ENCODE measurements at places on chromosomes 1 and 21.

- DNase-seq: no peak
Measured at GRCh38 chr1:22282364-22282995, 139.6 kb upstream of the WNT4 start.

- DNase-seq: peak; percentile 89
Measured at GRCh38 chr1:235067396-235068157, 61.1 kb downstream of the TOMM20 start.

DNA sequence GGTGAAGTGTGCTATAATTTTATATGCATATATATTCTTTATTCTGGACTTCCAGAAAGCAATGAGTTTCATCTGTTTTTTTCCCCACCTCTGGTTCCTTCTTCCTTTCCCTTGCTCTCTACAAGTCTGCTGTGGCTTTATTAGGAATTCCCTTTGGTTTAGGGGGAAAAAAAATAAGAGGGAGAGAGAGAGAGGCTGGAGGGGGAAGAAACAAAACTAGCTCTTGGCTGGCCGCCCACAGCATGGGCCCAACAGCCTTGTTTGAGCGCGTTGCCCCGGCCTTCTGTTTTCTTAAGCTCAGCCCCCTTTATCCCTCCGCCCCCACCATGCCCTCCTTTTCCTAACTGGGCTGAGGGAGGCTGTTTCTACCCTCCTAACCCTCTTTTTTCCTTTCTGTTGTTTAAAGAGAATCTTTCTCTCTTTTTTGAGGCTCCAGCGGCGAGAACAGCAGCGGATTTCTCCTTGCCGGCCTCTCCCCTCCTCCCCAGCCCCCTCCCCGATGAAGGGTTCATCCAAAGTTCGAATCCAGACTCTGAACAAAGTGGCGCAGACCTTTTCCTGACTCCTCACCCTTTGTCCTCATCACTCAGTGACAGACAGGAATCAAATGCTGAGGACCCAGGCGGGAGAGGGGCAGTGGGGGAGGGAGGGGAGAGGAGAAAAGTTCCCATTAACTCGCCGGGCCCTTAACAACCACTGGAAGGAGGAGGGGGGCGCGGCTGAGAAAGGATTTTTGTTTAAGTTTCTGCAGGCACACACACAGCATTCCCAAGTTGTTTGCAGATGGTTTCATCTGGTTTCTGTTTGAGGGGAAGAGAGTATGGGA lies 29.7 kb downstream of the PBX1 start:
- no peak for DNase-seq

DNA sequence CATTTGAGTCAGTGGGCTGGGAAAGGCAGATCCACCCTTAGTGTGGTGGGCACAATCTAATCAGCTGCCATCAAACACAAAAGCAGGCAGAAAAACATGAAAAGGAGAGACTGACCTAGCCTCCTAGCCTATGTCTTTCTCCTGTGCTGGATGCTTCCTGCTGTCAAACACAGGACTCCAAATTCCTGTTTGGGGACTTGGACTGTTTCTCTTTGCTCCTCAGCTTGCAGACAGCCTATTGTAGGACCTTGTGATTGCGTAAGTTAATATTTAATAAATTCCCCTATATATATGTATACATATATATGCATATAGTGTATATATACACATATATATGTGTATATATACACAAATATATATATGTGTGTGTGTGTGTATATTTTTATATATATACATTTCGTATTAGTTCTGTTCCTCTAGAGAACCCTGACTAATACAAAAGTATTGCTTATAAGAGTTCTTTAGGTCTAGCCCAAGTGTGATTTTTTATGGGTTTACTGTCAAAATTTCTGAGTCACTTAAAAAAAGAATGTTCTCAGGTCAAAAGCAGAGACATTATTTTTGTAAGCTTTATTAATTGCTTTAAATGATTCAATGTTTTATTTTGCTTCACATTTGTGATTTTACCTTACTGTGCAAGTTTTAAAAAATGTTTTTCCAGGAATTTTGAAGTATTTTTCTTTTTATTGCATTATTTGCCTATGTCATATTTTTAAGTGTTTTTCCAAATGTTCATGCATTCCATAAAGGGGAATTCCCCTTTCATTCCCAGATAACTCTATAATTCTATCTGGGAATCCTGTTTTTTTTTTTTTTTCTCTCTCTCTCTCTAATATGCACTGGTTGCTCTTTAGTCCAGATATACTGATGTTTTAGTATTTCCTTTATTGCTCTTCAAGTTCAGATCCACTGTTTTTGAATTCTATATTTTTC lies 92.1 kb upstream of the ADAMTS5 start:
- DNase-seq: no peak

- no peak for DNase-seq
Measured at GRCh38 chr1:243495442-243496186, 239.8 kb downstream of the SDCCAG8 start.

DNA sequence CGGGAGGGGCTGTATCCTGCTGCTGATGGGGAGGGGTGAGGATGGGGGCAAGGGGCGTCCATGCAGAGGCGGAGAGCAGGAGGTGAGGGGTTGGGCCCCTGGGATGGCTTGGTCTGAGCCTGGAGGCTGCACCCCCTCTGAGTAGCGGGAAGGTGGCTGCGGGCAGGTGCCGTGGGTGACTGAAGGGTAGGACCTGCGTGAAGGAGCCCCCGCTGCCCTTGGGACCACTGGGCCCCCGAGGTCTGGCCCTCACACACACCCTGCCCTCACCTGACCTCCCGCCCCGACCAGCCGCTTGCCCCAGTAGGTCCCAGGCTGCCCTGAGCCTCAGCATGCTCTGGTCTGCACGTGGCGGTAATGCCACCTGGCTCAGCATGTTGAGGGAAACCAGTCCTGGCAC lies 12.8 kb upstream of the SKI start:
- DNase-seq: no peak

DNA sequence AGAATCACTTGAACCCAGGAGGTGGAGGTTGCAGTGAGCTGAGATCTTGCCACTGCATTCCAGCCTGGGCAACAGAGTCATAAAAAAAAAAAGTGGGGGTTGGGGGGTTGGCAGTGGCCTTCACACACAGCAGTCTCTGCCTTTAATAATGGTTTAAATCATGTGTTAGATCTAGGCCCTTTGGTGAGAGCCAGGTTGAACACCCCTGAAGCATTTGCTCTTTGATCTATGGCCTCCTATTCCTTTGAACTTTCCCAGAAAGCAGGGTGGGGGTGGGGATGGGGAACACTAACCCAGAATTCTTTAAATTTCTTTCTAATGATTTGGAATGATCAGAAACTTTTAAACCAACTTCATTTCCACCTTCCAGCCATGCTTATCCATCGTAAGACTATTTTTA lies 313.0 kb downstream of the KIF26B start:
- no peak for DNase-seq

DNA sequence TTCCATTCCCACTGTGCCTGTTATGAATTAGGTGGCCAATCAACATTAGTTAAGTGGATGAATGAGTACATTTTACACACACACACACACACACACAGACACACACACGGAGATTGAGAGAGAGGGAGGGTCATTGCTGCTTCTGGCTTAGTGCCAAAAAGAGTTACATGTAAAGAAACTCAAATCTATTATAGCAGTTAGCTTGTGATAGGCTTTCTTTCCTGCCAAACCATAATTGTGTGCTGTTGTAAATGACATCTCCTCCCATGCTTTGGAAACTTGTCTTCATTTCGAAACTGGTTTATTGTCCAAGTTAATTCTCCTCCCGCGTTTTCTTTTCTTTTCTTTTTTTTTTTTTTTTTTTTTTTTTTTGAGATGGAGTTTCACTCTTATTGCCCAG lies 1.4 kb upstream of the MT1HL1 start:
- DNase-seq: no peak

DNA sequence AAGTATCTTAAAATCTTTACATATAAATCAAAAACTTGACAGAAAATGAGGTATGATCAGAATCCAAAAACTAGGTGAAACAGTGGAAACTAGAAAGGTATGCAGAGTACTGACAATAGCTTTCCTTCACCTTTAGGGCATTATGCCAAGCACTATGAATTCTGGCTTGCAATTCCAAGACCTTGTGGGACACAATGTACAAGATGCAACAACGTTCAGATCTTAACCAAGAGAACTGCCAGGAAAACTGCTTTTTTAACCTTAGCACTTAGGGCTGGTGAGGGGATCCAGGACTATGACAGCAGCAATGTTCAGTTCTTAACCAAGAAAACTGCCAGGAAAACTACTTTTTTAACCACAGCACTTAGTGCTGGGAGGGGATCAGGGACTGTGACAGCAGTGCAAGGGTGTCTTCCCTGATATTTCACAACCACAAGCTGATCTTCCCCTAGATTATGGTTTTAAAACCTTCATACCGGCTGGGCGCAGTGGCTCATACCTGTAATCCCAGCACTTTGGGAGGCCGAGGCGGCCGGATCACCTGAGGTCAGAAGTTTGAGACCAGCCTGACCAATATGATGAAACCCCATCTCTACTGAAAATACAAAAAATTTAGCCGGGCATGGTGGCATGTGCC lies 22.3 kb downstream of the FOXJ3 start:
- no peak for DNase-seq

GRCh38 chr1:235465066-235465465 lies 39.2 kb downstream of the B3GALNT2 start:
- DNase-seq: no peak
